ENCODE measurements at places on chromosomes 4 and X.

GRCh38 chr4:100497791-100498190, 20.0 kb downstream of the EMCN start:
- DNase-seq, result no peak

- DNase-seq, result no peak
These were observed 8.2 kb downstream of the KLHL15 start for GRCh38 chrX:24018809-24019208.

- DNase-seq, result no peak
These were observed 59.3 kb upstream of the UCP1 start for GRCh38 chr4:140628016-140628415.

GRCh38 chr4:7253837-7254236, 61.5 kb downstream of the SORCS2 start:
- DNase-seq, result no peak

DNA sequence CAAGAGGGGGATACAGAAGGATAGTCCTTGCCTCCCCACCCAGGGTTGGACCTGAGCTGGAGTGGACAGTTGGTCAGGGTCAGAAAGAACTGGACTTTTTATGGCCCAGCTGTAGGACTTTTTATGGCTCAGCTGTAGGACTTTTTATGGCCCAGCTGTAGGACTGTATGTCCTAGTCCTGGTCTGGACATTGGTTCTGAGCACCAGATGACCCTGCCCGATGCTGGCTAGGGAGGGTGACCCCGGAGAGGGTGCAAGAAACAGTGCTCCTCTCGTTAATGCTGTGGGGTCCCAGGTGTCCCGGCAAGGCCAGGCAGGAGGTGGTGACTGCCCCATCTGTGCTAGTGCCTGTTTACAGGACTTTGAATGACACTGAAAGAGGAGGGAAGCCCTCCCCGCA, 2.0 kb upstream of the LETM1 start:
- DNase-seq, result no peak

GRCh38 chrX:68846536-68846935, 17.7 kb downstream of the EFNB1 start:
- DNase-seq, result no peak

DNA sequence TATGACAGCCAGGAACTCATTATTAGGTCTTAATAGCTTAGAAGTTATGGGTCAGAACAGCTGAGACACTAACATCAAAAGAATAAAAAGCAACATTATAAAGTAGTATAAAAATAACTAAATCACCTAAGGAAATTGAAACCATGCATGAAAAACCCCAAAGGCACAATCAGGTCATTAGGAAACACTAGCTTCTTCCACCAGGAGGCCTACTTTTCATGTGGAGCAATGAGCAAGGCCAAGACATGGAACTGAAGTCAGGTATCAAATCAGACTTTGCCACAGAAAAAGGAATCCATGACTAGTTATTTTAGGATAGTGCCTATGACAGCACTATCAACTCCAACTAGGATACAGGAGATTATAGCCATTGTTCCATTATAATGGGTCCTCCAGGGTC, 7.9 kb downstream of the HUWE1 start:
- no peak for DNase-seq

DNA sequence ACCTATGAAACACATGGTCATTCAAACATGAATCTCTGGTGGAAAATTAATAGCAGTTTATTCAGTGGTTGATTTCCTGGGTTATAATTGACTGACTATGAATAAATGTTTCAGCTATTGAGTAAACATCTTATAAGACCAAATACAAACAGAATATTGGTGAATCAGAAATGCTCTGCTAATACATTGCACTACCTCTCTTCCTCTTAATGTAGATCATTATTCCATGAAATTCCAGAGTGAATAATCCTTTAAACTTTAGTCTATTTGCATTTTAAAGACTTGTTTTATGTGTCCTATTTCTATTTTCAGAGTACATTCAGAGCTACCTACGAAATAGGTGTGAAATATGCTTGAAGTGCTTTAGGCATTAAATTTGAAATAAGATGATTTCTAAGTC, 715.4 kb downstream of the ADGRL3 start:
- no peak for DNase-seq

DNA sequence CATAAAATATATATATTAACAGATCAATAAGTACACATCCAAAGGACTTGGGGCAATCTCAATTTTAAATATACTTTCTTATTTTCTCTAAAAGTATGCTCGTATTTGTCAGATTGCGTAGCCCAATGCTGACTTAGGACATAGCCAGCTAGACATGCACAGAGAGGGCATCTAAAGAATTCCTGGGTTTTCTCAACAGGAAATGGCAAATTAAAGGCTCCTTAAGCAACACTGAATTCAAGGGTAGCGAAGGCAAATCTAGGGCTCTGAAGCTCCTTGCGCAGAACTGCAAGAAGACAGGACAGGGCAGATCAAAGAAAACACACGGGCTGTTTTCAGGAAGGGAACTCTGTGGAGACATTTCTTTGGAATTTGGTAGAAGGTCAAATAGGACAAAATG, 94.6 kb upstream of the FTHL17 start:
- no peak for DNase-seq

- DNase-seq, result no peak
These were observed 358.3 kb downstream of the MAGEB5 start for GRCh38 chrX:26574234-26574633.

DNA sequence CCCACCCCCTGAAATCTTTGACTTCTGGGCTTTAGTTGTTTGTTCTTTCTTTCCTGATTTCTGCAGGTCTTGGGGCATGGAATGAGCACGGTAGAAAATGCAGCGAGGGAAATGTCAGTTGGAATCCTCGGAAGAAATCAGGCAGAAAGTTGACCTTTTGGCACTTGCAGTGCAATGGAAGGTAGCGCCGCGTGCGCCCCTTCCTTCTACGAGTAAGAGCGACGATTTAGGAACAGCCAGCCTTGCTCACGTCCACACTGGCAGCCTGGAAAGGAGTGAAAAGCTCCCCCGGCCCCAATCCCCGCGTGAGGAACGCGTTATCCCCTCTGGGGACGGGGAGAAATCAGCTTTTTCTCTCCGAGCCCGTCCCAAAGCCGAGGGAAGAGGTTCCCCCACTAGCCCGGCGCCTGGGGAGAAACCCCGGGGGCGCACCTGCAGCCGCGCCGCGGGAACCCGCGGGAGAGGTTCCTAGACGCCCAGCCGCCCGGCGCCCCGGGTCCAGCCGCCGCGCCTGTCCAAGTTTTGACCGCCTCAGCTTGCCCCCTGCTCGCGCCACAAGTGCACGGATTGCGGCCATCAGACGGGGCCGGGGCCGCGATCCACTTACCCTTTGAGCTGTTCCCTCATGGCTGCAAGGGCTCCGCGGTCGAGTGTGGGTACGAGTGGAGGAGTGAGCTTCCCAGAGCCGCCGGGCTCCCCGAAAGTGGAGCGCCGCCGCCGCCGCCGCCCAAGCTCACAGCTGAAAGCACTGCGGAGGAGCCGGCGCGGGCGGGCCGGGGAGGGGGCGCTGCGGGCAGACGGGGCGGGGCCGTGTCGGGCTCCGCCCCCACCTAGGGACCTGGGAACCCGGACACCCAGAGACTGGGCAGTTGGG, 194.6 kb upstream of the FTHL17 start:
- DNase-seq, result no peak

DNA sequence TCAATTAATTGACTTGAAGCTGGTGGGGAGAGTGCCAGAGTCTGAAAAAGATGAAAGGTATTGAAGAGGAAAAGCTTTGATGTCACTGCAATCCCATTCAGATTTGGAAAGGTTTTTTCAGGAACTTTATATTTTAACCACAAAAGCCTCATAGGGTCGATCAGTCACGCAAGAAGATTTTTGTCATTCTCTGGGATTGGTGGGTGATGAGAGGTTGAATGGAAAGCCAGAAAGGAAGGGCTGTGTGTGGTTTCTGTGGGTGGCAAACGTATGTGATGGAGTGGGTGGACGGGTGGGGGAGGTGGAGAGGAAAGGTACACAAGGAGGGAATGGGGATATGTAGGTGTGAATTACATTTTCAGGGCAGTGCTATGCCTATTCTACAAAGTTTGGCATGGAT, 173.8 kb upstream of the SCML1 start:
- no peak for DNase-seq

DNA sequence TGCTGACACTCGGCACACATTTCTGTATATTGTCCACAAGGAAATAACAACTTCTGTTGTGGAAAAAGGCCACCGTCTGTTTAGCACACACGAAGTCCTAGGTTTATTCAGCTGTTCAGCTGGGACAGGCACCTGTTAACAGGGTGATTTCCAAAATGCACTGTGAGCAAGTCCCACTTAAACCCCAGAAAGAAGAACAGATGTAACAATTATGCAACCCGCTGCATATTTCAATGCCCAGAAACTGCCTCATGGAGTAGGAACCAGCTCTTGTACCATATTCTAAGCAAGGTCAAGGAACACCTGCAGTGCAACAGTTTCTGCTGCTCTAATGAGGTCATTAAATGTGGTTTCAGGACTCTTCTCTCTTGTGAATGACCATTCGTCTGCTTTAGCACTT, 77.1 kb downstream of the GEMIN8 start:
- no peak for DNase-seq

GRCh38 chr4:143082701-143083100, 102.0 kb upstream of the USP38 start:
- DNase-seq, result no peak

DNA sequence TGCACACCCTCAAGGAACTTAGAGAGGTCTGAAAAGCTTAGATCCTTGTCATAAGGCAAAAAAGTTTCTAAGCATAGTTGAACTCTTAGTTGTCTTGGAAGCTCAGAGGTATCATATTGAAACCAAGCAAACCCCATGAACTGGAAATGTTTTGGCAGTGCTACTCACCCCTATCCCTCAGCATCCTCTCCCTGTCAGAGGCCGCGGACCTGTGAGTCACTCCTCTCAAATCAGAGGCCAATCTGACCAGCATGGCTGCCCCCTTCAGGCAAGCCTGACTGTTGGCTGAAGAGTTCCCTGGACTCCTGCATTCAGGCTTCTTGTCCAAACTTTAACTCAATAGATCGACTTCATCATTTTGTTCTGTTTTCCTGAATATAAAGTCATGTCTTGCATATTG, 69.4 kb downstream of the KCNIP4 start:
- no peak for DNase-seq

GRCh38 chr4:77040270-77040669, 35.5 kb downstream of the CCNI start:
- DNase-seq, result no peak

DNA sequence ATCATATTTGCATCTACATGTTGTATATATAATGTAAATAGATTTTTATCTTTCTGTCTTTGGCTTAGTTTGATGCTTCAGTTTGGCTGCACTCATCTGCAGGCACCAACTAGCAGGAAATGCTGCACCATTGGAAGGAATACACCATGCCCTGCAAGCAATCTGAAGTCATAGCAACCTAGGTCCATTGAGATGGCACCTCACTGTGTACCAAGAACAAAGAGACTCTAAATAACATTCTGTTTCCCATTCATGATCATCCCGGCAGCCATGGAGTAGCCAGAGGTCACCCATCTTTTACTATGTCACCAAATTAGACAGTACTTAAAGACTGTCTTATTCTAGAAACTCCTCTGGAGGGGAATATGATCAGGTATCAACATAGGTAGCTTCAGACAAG, 40.8 kb upstream of the HS6ST2 start:
- no peak for DNase-seq

DNA sequence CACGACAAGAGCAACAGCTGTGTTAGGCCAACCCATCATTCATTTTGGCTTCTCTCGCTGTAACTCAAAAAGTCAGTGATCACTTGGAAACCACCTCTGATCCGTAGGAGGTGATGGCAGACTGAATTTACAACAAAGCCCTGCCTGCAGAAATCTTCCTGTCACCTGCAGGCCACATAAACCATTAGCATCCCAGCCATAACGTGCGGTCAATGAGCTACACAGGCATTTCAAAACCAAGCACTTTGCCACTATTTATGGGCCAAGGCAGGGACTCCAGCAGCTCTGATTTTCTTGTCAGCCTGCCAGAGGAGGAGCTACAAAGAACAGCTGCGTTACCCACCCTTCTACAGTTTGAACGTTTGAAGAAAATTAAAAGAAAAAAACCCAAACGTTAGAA, 228.1 kb upstream of the PPARGC1A start:
- no peak for DNase-seq

DNA sequence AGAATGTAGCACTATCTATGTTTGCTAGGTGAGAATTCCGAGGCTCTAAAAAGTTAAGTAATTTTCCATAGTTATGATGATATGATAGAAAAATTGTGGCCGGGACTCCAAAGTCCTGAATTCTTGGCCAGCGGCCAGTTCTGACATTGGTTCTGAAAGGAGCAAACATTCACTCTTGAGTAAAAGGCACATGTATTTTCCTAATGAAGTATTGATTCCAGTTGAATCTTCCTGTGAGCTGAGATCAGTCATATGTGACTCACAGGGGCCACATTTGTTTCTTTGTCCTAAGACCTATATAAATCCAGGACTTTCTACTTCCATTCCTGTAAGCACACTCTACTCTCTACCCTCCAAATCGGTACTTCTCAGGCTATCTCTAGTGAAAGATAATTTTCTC, 349.9 kb downstream of the BMPR1B start:
- no peak for DNase-seq

DNA sequence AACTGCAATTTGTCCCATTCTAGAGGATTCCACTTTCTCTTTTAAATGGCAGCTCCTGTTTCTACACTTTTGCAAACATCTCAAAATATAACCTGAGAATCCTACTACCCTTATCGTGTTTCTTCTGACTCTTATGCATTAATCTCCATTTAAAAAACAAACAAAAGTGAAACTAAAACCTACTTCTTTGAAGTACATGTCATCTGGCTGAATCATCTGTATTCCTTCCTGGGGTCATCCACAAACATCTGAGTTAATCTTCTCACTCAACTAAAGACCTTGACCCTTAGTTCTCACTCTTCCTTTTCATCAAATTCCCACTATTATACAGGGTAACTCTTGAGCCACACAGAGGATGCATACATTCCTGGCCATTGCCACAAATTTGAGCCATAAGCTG, 584.8 kb downstream of the PPARGC1A start:
- DNase-seq, result no peak

GRCh38 chr4:104494185-104494584, 509 bp downstream of the CXXC4 start:
- DNase-seq, result no peak

- DNase-seq, result no peak
These were observed 14.6 kb downstream of the HDX start for GRCh38 chrX:84487365-84488353.

GRCh38 chr4:106287353-106287969, 28.5 kb downstream of the TBCK start:
- no peak for DNase-seq

GRCh38 chrX:97616883-97617530, 733.3 kb downstream of the RPA4 start:
- DNase-seq, result no peak

DNA sequence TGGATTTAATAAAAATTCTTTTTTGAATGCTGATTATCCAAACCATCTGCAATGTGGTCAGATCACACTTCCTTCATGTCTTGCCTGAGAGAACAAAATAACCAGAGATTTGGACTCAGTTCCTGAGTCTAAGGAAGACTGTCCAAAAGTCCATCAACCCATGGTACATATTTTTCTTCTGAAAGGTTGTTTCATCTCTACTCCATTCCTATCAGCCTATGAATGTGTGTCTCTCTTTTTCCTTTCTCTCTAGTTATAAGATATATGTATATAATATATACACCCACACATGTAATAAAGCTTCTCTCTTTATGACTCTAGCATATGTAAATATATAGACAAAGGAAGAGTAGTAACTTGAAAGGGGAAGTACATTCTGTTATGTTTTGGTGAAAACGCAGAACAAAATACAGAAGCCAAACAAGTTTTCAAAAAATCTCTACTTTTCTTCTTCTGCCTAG, 226.9 kb downstream of the ARHGAP24 start:
- no peak for DNase-seq

All from SHP77 treated with DMSO at 0.1 percent for 48 hours (cell line).